Fibroblast of mammary gland (primary cell): ENCODE measurements at places on chromosomes 7 and 10.

GRCh38 chr7:84390845-84391244 is 196.3 kb upstream of the SEMA3A start:
- DNase-seq: no peak

- no peak for DNase-seq
Measured at GRCh38 chr7:7908622-7909145, 59.9 kb upstream of the GLCCI1 start.

DNA sequence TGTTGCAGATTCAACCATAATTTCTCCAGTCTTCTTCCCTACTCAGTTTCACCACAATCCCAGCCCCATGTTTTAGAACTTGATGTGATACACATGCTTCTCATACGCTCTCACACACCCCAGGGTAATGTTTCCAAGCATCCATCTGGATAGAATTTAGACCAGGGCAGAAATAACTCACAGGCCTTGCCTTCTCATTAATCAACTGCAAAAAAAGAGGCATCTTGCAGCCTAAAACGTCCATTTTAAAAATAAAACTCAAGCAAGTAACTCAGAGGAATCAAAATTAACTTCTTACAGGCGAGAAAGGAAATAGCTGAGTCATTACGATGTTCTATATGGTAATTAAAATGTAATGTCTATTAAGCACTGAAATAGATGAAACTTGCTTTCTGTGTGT is 127.2 kb upstream of the RSU1 start:
- DNase-seq: peak; percentile 92

GRCh38 chr7:99184532-99185218 is 23.2 kb downstream of the KPNA7 start:
- DNase-seq: no peak

- DNase-seq: peak; percentile 81
Measured at GRCh38 chr10:35640951-35641675, 983 bp downstream of the FZD8 start.
